ENCODE measurements at places on chromosomes 2 and 18. TPM values are rescaled to one million over a fixed set of nuclear protein-coding genes. Genes with fewer than 3 reads are reported as not detected.

The RGPD3 gene
- total RNA-seq = 0.04 TPM

The ERICH2 gene
- total RNA-seq = not detected

The G6PC2 gene
- not detected for total RNA-seq

The CSRNP3 gene
- 1.2 TPM for total RNA-seq

The AQP4 gene
- 0.08 TPM for total RNA-seq

The RTP5 gene
- not detected for total RNA-seq
